Spinal cord (tissue), 10 donors: ENCODE measurements at places on chromosomes 5 and 9. TPM values are rescaled to one million over a fixed set of nuclear protein-coding genes. Genes with fewer than 3 reads are reported as not detected.

DNA sequence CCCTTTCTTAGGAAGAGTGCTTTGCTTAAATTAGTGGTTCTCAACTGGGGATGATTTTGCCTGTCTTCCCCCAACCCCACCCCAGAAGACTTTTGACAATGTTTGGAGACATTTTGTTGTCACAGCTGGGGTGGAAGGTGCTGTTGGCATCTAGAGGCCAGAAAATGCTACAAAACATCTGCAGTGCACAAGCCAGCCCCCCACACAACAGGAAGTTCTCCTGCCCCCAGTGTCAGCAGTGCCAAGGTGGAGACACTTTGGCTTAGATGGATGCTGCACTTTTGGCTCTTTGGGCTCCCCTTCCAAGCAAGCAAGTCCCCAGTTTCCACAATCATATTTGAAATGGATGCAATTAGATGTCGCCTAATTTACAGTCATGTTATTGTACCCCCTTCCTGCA, 2.7 kb downstream of the HEMGN start:
- peaks cover 10% of the 10 kb centered on the region for H3K4me1 ChIP-seq
- H3K27me3 ChIP-seq = peaks cover 20% of the 10 kb centered on the region
- no peaks in the 10 kb centered on the region for H3K36me3 ChIP-seq
- H3K27ac ChIP-seq = no peak overlapping the region

DNA sequence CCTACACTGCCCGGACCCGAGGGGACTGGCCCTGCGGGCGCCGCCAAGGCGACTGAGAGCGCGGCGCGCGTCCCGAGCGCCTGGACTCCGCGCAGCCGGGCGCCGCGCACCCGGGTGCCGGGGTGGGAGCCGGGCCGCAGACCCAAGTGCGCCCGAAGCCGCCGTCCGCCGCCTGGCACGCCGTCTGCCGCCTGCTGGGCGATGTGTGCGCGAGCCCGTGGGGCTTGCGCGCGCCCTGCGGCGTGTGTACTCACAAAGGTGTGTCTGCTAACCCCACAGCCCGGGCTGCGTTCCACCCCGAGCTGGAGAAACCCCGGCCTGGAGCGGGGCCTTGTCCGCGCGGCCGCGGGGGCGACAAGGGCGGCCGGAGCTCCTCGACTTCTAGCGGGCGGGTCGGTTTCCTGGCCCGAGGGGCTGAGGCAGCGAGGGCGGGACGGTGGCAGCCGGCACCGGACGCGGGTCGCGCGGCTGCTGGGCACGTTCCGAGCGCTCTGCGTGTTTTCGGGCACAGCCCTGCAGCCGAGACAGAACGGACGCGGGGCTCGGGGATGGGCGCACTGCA, 1.1 kb upstream of the ZSWIM6 start:
- peaks cover 14% of the 10 kb centered on the region for H3K4me1 ChIP-seq
- H3K27me3 ChIP-seq = no peaks in the 10 kb centered on the region
- H3K27ac ChIP-seq = peak overlapping the region; percentile 98
- H3K4me3 ChIP-seq = peak overlapping the region; percentile 92

DNA sequence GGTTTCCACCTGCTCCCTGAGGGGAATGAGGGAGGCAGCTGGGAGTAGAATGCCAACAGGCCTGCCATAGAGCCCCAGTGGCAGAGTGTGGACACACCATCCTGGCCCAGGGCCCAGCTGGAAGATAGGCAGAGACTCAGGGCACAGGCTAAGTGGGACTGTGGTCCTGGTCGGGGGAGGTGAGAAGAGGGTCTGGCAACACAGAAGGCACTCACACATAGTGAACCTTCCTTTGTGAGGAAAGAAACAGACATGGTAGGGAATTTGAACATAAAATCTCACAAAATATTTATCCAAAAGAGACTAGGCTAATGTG, 41.2 kb downstream of the WDR36 start:
- no peak for DNase-seq
- no peak overlapping the region for H3K27ac ChIP-seq
- no peaks in the 10 kb centered on the region for H3K36me3 ChIP-seq
- H3K27me3 ChIP-seq = no peaks in the 10 kb centered on the region
- no peak overlapping the region for H3K4me3 ChIP-seq
- no peaks in the 10 kb centered on the region for H3K4me1 ChIP-seq

DNA sequence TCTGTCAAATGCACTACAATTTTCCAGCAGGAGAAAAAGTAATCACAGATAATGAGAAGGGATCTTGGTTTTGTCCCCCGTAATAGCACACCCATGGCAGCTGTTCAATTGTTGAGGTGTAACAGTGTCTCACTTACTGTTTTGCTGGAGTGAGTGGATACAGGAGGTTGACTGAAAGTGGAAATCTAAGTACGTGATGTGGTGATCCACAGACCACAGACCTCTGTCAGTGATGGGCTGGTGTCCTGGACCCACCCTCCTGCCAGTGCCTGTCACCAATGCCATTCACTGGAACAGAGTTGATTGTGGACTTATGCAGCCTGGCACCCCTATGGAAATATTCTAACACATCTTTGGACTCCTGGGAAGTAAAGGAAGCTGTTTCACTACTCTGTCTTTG, 261.7 kb downstream of the TRPM3 start:
- no peak overlapping the region for H3K27ac ChIP-seq
- no peaks in the 10 kb centered on the region for H3K27me3 ChIP-seq
- H3K36me3 ChIP-seq = no peaks in the 10 kb centered on the region
- no peaks in the 10 kb centered on the region for H3K4me1 ChIP-seq
- DNase-seq = no peak

DNA sequence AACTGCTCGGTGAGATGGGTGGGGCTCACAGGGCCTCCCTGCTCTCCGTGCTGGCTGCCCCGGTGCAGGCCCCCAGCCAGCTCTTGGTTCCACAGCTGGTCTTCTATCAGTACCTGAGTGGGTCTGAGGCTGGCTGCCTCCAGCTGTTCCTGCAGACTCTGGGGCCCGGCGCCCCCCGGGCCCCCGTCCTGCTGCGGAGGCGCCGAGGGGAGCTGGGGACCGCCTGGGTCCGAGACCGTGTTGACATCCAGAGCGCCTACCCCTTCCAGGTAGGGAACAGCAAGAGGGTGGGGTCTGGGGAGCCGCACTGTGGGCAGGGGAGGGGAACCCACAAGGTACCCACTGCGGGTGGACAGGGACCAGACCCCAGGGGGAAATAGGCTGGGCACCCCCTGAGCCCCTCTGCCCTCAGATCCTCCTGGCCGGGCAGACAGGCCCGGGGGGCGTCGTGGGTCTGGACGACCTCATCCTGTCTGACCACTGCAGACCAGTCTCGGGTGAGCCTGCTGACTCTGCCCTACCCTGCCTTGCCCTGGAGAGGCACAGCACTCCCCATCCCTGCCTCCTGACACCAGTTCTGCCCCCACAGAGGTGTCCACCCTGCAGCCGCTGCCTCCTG, 2.8 kb downstream of the MAMDC4 start:
- DNase-seq = no peak
- no peak overlapping the region for H3K4me3 ChIP-seq
- H3K36me3 ChIP-seq = peaks cover 100% of the 10 kb centered on the region
- H3K27me3 ChIP-seq = no peaks in the 10 kb centered on the region
- H3K4me1 ChIP-seq = peaks cover 28% of the 10 kb centered on the region

DNA sequence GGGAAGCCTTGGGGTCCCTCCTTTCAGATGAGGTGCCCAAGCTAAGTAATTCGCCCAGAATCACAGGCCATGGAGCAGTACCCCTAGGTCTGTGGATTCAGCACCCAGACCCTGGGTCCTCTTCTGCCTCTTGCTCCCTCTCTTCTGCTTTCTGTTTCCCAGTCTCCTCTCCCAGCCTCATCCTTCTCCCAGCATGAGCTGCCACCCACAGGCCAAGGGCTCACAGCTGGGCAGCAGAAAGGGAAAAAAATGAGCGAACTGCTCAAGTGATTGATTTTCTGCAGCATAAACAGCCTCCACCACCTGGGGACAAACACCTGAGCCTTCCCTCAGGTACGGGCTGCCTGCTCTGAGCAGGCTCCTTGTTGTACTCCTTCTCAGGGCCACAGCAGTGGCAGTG, 113.9 kb upstream of the SAP30L start:
- no peak overlapping the region for H3K27ac ChIP-seq
- no peak overlapping the region for H3K4me3 ChIP-seq
- no peaks in the 10 kb centered on the region for H3K27me3 ChIP-seq

GRCh38 chr5:68699966-68700365, 393.8 kb upstream of the SLC30A5 start:
- H3K4me3 ChIP-seq = no peak overlapping the region
- H3K27me3 ChIP-seq = no peaks in the 10 kb centered on the region
- H3K36me3 ChIP-seq = no peaks in the 10 kb centered on the region
- no peak overlapping the region for H3K27ac ChIP-seq

- DNase-seq = no peak
- no peaks in the 10 kb centered on the region for H3K27me3 ChIP-seq
- no peak overlapping the region for H3K4me3 ChIP-seq
- peak overlapping the region; percentile 16 for H3K27ac ChIP-seq
- H3K4me1 ChIP-seq = peaks cover 62% of the 10 kb centered on the region
- peaks cover 16% of the 10 kb centered on the region for H3K36me3 ChIP-seq
These were observed 2.6 kb upstream of the GPSM1 start for GRCh38 chr9:136324501-136325300.

ERGIC1 gene
- total RNA-seq = 86.9 TPM

DNA sequence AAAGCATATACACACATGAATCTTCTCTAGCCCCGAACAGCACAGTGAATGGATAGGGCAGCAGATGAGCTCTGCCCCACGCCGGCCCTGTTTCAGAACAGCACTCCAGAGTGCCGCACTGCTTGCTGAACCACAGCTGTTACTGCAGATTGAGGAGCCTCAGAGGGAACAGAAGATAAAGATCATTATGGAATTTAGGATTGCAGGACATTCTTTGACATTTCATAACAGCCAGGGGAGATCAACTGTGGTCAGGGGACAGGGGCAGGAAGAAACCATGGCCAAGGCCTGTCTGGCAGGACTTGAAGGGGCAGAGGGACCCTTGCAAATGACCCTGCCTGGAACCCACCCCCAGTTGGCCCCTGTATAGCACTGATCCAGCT, 20.6 kb downstream of the IRF1 start:
- no peak overlapping the region for H3K4me3 ChIP-seq
- peaks cover 4% of the 10 kb centered on the region for H3K36me3 ChIP-seq
- no peaks in the 10 kb centered on the region for H3K27me3 ChIP-seq
- DNase-seq = no peak
- H3K27ac ChIP-seq = no peak overlapping the region
- peaks cover 12% of the 10 kb centered on the region for H3K4me1 ChIP-seq

DNA sequence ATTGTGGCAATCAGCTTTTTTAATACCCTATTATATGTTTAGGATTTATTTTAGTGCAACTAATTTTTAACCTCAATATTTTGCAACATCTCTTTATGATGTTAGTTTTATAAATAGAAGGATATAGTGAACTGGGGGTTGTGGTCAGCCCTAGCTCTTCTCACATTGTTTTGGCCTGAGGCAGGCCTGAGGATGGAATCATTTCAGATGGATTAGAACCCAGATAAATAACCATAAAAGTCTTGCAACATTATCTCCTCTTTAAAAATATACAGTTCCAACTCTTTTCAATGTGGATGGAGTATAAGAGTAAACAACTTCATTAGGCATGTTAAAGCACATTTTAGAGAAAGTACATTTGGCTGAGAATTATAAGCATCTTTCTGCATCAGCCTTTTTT, 522.7 kb downstream of the NR2F1-AS1 start:
- H3K36me3 ChIP-seq = no peaks in the 10 kb centered on the region
- no peaks in the 10 kb centered on the region for H3K27me3 ChIP-seq
- no peak overlapping the region for H3K4me3 ChIP-seq
- H3K27ac ChIP-seq = no peak overlapping the region
- H3K4me1 ChIP-seq = no peaks in the 10 kb centered on the region

DNA sequence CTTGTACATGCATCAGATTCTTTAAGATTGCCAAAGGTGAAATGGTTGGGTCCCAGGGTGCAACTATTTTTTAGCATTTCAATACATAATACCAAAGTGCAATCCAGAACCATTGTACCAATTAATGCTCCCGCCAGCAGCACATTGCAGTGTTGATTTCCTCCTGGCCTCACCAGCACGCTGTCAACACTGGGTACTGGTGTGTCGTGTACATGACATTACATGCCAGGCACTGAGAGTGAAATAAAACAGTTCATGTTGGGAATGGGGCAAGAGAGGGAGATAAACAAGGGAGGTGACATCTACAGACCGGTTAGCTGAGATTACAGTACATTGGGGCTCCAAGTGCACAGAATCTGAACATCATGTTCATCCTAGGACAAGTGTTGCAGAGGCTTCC, 37.8 kb downstream of the HMGCS1 start:
- no peak overlapping the region for H3K4me3 ChIP-seq
- H3K27me3 ChIP-seq = no peaks in the 10 kb centered on the region
- no peaks in the 10 kb centered on the region for H3K4me1 ChIP-seq
- no peak overlapping the region for H3K27ac ChIP-seq

- no peaks in the 10 kb centered on the region for H3K36me3 ChIP-seq
- no peak overlapping the region for H3K4me3 ChIP-seq
- no peak for DNase-seq
- H3K27me3 ChIP-seq = no peaks in the 10 kb centered on the region
- no peak overlapping the region for H3K27ac ChIP-seq
These were observed 6.8 kb downstream of the KDM4C start for GRCh38 chr9:6764523-6764922.

GRCh38 chr9:138103111-138103848, 225.7 kb downstream of the CACNA1B start:
- H3K4me3 ChIP-seq = no peak overlapping the region
- H3K4me1 ChIP-seq = no peaks in the 10 kb centered on the region
- no peak for DNase-seq
- H3K36me3 ChIP-seq = peaks cover 64% of the 10 kb centered on the region
- no peak overlapping the region for H3K27ac ChIP-seq

NOXA1 gene
- 1.4 TPM for total RNA-seq

DNA sequence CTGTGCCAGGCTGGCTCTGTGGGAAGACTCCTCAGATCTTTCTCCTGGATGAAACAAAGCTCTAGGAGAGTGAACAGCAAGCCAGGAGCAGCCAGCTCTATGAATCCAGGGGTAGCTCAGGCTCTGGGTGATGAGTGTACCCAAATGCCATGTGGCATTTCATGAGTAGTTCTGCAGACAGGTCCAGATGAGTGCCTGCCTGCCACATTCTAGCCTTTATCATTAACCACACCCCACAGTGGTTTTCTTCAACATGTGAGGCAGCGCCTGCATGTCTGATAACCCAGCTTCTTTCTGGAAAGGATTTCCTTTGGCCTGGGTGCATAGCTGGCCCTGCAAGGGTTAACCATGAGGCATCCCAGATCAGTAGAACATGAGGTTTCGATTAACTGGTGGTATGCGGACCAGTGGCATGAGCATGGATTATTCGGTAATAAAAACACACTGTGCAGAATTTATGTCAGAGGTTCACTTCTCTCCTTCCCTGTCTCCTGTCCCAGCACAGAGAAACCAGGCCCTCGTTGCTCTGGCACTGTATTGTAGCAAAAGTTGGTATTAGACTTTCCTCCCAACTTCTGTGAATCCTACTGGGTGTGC, 381.9 kb upstream of the ZNF462 start:
- no peak overlapping the region for H3K4me3 ChIP-seq
- H3K36me3 ChIP-seq = no peaks in the 10 kb centered on the region
- no peaks in the 10 kb centered on the region for H3K4me1 ChIP-seq
- no peaks in the 10 kb centered on the region for H3K27me3 ChIP-seq
- no peak overlapping the region for H3K27ac ChIP-seq

DNA sequence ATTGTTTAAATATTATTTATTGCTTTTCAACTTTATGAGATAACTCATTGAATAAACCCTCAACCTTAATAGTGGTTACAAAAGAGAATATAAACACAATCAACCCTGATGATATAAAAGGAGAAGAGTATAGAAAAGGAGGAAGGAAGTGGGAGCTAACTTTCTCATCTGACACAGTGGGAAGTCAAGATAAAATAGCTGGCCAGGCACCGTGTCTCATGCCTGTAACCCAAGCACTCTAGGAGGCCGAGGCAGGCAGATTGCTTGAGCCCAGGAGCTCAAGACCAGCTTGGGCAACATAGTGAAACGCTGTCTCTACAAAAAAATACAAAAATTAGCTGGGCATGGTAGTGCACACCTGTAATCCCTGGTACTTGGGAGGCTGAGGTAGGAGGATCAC, 93.5 kb downstream of the PPP2R2B start:
- H3K36me3 ChIP-seq = no peaks in the 10 kb centered on the region
- DNase-seq = no peak
- H3K27me3 ChIP-seq = no peaks in the 10 kb centered on the region
- no peaks in the 10 kb centered on the region for H3K4me1 ChIP-seq

IL17B gene
- total RNA-seq = 2.9 TPM

C9 gene
- total RNA-seq = 0.10 TPM

TMC1 gene
- total RNA-seq = 0.89 TPM
